GDM1 (cell line): ENCODE measurements at places on chromosomes 11 and 22.

GRCh38 chr11:12118949-12119348, 8.6 kb downstream of the MICAL2 start:
- DNase-seq: peak; percentile 36

GRCh38 chr22:50338860-50339462, 4.2 kb upstream of the PPP6R2 start:
- no peak for DNase-seq

DNA sequence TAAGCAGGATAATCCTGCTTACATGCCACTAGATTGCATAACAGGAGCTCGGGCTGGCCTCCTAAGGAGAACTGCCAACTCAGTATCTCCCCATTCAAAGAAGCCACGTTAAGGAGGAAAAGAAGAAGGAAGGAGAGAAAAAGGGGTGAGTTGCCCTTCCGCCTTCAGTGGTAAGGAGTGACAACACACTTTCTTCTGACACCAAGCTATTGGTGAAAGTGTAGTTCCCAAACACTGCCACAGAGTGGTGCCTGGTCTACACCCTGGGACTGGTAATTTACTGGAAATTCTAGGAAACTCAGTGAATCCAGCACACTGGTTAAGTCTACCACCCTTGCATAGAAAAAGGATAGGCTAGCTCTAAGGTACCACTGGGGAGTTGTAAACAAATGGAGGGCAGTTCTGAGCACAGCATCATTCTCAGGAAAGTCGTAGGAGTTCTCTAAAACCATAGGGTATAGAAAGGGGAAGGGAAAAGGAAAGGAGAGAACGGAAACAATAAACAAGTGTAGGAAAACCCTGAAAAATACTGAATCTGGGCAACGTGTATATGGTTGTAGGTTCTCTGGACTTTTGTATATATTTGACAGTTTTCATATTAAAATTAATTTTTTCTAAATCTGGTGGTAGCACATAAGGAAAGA, 58.2 kb downstream of the RRAS2 start:
- DNase-seq: no peak

- no peak for DNase-seq
These were observed 9.4 kb upstream of the LGR4 start for GRCh38 chr11:27481992-27482391.

- no peak for DNase-seq
These were observed 11.9 kb downstream of the FCHSD2 start for GRCh38 chr11:73130181-73130580.

GRCh38 chr11:18105802-18106574, at the start of gene SAAL1:
Gene SAAL1, minus strand, starts transcription at chr11:18106082. Its CDS starts 41 bp downstream, at chr11:18106041.
- DNase-seq: peak; percentile 82

- DNase-seq: no peak
These were observed 86.2 kb downstream of the RPL27A start for GRCh38 chr11:8768625-8769333.

- no peak for DNase-seq
These were observed 8.0 kb downstream of the MRTFA start for GRCh38 chr22:40628354-40629042.

DNA sequence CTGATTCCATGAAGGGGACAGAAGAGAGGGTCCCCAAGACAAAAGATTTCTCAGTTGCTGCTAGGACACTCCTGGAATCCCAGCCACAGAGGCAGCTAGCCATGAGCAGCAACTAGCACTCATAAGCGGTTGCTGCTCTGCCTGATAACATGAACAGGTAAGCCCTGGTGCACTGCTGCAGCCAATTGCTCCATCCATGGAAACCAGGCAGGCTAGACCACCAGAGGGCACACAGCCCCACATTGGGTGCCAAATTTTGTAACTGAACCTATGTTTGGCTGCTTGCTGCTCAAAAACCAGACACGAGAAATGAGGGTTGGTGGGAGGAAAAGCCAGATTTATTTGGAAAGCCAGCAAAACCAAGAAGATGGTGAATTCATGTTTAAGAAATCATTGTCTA, 21.9 kb upstream of the QSER1 start:
- no peak for DNase-seq

GRCh38 chr22:22978637-22979036, 91.0 kb downstream of the IGLL5 start:
- DNase-seq: no peak

DNA sequence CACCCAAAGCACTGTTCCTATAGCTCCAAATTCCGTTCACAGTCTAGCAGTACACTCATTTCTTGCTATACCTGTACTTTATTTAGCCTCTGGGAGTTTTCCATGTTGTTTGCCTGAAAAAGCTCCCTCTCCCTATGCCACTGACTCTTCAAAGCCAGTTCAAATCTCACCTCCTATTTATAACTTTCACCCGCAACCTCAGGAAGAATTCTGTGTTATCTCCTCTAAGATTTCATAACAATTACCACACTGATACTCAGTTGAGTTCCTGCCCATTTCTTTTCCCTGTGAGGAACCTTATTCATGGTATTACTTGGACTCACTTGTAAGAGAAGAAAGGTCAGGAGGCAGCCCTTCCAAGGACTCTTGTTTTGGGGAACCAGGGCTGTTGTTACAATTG, 25.2 kb downstream of the GDPD4 start:
- no peak for DNase-seq

- DNase-seq: peak; percentile 81
These were observed 23.9 kb upstream of the MICAL2 start for GRCh38 chr11:12086271-12087074.

DNA sequence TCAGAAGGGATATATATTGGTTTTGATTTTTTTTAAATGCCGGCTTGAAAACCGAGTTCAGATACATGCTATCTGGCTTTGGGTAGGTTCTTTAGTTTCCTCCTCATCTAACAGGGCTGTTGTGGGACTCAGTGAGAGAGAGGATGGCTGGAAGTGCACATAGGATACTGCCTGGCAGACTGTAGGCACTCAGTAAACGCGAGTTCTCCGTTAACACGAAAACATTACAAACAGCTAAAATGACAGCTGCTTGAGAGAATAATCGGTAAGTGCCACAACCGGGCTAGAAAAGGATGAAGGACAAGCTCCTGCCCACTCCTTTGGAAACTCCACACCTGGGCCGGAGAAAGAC, 369 bp downstream of the XRRA1 start:
- DNase-seq: no peak

GRCh38 chr11:40302669-40303068, 1156.8 kb downstream of the LRRC4C start:
- no peak for DNase-seq

DNA sequence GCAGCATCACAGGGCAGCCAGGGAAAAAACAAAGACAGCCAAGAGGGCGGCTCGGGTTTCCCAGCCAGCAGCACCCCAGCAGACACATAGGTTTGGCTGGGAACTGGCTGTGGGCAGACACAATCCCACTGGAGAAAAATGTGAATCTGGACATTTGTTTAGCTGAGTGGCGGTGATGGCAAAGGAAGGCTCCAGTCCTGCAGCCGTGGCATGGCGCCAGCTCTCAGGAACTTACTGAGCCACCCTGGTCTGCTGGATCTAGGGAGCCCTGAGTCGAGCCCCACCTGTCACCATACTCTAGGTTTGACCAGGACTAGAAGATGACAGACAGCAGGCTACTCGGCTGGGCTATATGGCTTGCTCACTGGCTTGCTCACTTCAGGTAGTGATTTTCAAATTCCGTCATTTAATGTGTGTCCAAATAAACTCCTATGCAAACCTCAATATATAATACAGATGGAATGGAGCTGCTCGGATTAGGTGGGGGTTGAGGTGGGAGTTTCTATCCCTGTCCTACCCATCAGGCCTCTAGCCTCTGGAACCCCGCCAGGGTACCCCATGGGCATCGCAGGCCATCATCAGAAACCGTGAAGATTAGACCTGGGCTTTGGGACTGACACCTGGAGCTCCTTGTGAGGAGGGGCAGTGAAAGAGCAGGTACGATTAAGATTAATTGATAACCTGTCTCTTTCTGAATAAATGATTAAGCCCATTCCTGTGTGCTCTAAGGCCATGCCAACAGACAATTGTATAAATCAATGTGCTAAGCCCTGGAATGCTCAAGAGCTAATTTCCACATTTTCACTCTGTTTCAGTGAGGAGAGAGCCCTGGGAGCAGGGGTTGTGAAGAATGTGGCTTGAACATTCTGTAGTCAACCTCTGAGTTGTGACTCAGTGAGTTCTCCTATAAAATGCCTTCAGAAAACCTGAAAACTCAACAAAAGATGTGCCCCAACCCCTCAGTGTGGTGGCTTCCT, 42.5 kb downstream of the GALNT18 start:
- no peak for DNase-seq

DNA sequence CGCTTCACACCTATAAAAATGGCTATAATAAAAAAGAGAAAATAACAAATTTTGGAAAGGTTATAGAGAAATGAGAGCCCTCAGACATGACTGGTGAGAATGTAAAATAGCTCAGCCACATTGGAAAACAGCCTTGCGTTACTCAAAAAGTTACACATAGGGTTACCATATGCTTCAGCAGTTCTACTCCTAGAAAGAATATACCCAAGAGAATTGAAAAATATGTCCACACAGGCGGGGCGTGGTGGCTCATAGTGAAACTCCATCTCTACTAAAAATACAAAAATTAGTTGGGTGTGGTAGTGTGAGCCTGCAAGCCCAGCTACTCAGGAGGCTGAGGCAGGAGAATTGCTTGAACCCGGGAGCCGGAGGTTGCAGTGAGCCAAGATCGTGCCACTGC, 7.6 kb upstream of the JHY start:
- no peak for DNase-seq

DNA sequence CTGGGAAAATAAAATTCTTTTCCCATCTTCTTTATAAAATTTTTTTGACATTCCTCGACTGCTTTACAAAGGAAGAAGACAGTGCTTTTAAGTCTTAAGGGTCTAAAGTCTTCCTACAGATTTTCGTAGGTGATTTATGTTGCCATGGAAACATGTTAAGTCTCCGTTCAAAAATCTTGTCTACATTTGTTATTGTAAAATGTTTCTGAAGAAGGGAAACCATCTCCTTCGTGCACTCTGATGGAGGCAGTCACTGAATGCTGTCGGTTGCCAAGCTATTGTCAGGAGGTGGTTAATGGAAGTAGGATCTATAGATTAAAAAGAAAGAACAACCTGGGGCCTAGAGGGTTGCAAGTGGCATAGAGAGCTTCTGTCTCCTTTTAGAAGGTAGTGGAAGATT, 52.6 kb downstream of the MAP6 start:
- DNase-seq: no peak

DNA sequence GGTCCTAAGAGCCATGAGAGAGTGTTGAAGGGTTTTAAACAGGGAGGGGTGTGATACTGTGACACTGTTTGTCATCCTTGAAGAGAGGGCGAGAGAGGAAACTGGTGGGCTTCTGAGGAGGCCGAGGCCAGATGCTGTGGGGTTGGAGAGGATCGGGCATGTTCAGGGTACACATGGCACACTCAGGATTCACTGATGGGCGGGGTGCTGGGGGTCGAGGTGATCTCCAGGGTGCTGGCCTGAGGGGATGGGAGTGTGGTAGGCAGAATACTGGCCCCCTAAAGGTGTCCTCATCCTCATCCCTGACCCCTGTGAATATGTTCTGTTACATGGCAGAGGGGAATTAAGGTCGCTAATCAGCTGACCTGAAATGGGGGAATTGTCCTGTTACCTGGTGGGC, 7.3 kb downstream of the TBC1D22A start:
- no peak for DNase-seq

- no peak for DNase-seq
These were observed 10.9 kb upstream of the SOX6 start for GRCh38 chr11:16367252-16367651.

DNA sequence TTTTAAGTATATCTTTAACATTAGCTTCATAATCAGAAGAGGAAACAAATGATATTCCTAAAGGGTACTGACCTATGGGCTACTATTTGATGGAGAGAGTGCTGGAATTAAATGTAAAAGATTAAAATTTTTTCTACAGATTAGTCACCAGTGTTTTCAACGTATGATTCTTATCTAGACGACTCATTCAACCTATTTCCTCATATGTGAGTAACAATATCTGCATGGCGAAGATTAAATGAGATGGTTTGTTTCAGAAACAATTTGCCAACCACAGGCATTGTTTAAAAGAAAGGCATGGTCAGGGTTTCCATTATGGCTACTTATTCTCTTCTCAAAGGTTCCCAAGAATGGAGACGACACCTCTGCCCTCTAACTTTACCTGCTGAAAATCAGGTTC, 20.4 kb downstream of the OR56B4 start:
- no peak for DNase-seq

DNA sequence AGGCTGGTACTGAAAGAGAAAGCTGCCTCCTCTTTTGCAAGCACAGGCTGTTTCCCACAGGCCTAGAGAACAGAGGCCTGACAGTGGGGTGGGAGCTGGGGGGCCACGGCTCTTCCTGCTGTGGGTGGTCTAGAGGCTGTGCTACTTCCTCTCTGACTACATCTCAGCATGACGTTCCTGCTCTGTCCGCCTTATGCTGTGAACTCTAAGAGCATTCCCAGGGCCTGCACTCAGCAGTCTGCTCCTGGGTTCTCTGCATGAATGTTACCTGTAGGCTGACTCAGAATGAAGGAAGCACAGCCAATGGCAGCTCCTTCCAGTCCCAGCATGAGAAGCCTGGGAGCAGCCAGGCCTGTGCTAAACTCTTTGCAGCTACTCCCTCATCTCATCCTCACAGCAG, 534.3 kb downstream of the NTM start:
- no peak for DNase-seq

- DNase-seq: no peak
These were observed 659.9 kb upstream of the LUZP2 start for GRCh38 chr11:23836981-23837380.

GRCh38 chr11:76856571-76856970, 4.1 kb upstream of the ACER3 start:
- DNase-seq: no peak

DNA sequence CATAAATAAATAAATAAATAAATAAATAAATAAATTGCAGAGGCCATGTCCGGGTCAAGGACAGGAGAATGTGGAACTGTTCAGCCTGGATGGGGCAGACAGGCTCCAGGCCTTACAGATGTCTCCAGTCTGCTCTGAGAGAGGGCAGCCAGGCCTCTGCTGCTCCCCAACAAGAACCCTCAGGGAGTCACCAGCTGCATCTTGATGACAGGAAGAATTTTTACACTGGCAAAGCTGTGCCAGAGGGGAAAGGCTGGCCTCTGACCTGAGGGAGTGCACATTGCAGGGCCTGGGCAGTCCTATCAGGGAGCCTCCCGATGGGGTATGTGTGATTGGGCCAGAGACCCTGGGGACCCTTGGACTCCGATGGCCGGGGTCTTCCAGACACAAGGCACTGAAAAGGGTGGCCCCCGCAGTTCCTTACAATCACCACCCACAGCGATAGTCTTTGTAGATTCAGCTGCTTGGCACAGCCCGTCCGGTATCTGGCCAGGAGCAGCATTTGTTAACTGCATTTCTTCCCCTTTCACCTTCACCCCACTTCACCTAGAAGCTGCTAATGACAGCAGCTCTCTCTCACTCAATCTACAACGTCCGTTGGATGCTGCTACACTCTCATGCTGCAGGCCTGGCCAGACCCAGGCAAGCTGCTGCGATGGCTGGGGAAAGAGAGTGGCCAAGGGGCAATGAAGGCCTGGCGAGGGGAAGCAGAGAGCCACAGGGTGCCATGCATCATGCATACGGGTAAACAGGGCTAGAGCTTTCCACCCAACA, 8.1 kb downstream of the MOGAT2 start:
- DNase-seq: no peak
